ENCODE measurements at places on chromosomes 1 and 21. TPM values are rescaled to one million over a fixed set of nuclear protein-coding genes. Genes with fewer than 3 reads are reported as not detected.

Gene BLACAT1
- 1.0 TPM for total RNA-seq

Gene PCAT6
- 0.40 TPM for total RNA-seq

Gene TMEM200B
- total RNA-seq: 9.0 TPM

Gene ASAP3
- 41.3 TPM for total RNA-seq

Gene CLCA1
- total RNA-seq: not detected

Gene CD48
- not detected for total RNA-seq

Gene ZNF593OS
- total RNA-seq: not detected

Gene UBAP2L
- total RNA-seq: 127 TPM

Gene DENND2C
- 1.5 TPM for total RNA-seq

Gene OR2M3
- not detected for total RNA-seq

Gene AMY1C
- not detected for total RNA-seq

Gene OR10Z1
- total RNA-seq: not detected

Gene SHISA4
- 16.1 TPM for total RNA-seq

Gene SH2D5
- 9.0 TPM for total RNA-seq

Gene KRTAP7-1
- not detected for total RNA-seq

Gene CD101
- 0.35 TPM for total RNA-seq

Gene NHLH1
- 0.05 TPM for total RNA-seq

Gene CHI3L2
- 1.6 TPM for total RNA-seq

Gene EIF2D
- 52.8 TPM for total RNA-seq

Gene CFHR3
- not detected for total RNA-seq

Gene A3GALT2
- total RNA-seq: not detected

Gene LDLRAD1
- total RNA-seq: not detected

Gene AMY2B
- total RNA-seq: 19.7 TPM

Gene ZNF281
- 38.0 TPM for total RNA-seq

Gene SYNC
- 68.7 TPM for total RNA-seq

Gene SLC44A5
- total RNA-seq: 1.7 TPM

Gene CLEC20A
- total RNA-seq: not detected

Gene FAM78B
- total RNA-seq: not detected

Gene C1orf53
- 6.2 TPM for total RNA-seq

All from renal cortical epithelial cell (primary cell).